Type B pancreatic cell (in vitro differentiated cells): ENCODE measurements at places on chromosomes 3 and 15. TPM values are rescaled to one million over a fixed set of nuclear protein-coding genes. Genes with fewer than 3 reads are reported as not detected.

Gene SNX4
- total RNA-seq: 34.6 and 36.5 TPM in 2 replicates

Gene NR2E3
- 0.38 and 0.94 TPM in 2 replicates for total RNA-seq

Gene GOLGA6A
- total RNA-seq: not detected in 2 replicates

Gene ONECUT1
- total RNA-seq: 11.0 and 11.1 TPM in 2 replicates

Gene CMC1
- total RNA-seq: 15.7 and 18.2 TPM in 2 replicates

Gene ZPLD1
- total RNA-seq: 1.5 and 10.0 TPM in 2 replicates

Gene TYRO3
- total RNA-seq: 43.0 and 44.1 TPM in 2 replicates

Gene A4GNT
- 0.34 TPM in 1 of 2 replicates, not detected in the other for total RNA-seq

DNA sequence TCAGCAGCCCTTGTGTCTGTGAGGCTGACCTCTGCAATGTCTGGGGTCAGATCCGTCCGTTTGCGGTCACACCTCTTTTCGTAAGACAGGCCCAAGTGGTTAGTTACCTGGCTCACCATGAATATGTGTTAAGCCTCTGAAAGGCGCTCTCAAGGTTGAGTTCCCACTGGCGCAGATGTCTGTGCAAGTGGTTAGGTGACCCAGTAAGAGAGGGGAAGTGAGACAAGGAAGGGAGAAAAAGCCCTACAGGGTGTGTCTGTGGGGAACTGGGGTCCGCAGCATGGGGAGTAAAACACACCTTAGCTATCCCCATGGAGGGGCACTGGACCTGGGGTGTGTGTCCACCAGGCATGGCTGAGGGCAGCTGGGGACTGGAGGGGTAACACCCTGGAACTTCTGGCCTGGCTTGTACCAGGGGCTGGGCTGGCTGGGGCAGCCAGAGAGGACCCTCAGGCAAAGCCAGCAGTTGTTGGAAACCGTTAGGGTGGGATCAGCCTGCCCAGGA is 391.6 kb upstream of the PROK2 start:
- no peak overlapping the region for H3K27ac ChIP-seq
- DNase-seq: no peak

- no peaks in the 10 kb centered on the region for H3K27me3 ChIP-seq
- no peak overlapping the region for H3K27ac ChIP-seq
- H3K36me3 ChIP-seq: peaks cover 5% of the 10 kb centered on the region
- no peak for DNase-seq
Measured at GRCh38 chr3:23258110-23258509, 55.0 kb downstream of the UBE2E2 start.

GRCh38 chr3:143245692-143246091 is 126.1 kb downstream of the CHST2 start:
- H3K27ac ChIP-seq: no peak overlapping the region
- no peak overlapping the region for H3K4me3 ChIP-seq
- H3K27me3 ChIP-seq: no peaks in the 10 kb centered on the region
- no peaks in the 10 kb centered on the region for H3K36me3 ChIP-seq

DNA sequence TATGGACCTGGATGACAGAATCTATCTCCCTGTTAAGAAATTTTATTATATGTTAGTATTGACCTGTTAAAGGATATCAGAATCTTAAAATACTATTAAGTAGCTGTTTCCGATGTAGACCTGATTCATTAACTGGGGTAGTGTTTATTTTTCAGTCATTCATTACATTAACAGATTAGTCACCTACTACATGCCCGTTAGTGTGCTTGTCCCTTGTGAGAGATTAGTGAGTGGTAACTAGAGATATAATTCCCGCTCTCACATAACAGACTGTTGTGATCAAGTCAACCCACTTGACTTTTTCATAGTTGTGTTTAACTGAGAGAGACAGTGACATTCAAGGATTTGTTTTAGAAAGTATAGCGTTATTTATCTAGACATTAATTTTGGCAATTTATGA is 166.8 kb downstream of the TCF12 start:
- no peak overlapping the region for H3K27ac ChIP-seq
- peaks cover 27% of the 10 kb centered on the region for H3K4me1 ChIP-seq
- H3K4me3 ChIP-seq: no peak overlapping the region
- no peak for DNase-seq
- no peaks in the 10 kb centered on the region for H3K27me3 ChIP-seq

DNA sequence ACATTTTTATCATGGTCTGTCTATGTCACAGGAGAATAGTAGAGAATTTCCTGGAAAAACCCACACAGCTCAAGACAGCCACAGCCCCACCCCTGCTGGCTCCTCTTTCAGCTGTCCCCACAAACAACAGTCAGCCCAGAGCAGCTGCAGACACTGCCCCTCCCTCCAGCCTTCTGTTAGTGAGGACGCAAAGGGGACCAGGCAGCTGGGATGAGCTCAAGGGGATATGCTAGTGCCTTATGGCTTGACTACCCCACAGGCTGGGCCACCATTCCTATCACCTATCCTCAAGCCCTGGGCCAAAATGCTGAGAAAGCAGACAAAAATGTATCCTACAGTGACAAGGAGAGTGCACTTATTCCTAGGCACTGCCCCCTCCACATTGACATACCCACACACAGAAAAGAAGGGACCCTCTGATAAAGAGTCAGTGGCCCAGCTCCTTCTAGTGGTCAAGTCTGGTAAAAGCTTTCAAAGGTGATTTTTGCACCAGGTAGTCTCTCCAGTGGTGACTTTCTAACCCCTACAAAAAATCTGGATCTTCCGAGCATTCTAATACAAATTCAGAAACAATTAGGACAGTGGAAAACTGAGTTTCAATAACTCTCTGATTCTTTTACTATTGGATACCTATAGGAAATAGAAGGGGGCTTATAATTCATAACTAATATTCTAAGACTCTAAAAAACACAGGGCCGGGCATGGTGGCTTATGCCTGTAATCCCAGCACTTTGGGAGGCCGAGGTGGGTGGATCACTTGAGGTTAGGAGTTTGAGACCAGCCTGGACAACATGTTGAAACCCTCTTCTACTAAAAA is 3.0 kb upstream of the MAP1A start:
- no peak overlapping the region for H3K27ac ChIP-seq
- H3K27me3 ChIP-seq: peaks cover 6% of the 10 kb centered on the region
- DNase-seq: no peak

DNA sequence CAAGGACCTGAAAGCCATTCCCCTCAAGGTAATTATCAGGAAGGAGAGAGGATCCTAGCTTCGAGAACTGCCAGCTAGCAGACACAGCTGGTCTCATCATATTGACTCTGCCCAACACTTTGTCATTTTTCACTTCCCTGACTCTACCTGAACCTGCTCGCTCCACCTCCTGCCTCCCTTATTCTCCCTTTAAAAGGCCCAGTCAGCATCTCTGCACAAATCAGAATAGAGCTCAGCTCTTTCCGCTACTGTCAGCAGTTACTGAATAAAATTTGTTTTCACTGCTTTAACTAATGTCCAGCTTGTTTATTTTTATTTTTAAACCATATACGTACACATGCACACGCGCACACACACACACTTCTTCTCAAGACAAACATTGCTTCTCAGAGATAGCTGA is 57.2 kb upstream of the MCF2L2 start:
- H3K4me1 ChIP-seq: peaks cover 42% of the 10 kb centered on the region
- peak overlapping the region; percentile 70 for H3K27ac ChIP-seq
- DNase-seq: no peak
- no peaks in the 10 kb centered on the region for H3K36me3 ChIP-seq
- H3K4me3 ChIP-seq: no peak overlapping the region
- no peaks in the 10 kb centered on the region for H3K27me3 ChIP-seq

- H3K36me3 ChIP-seq: peaks cover 7% of the 10 kb centered on the region
- H3K27ac ChIP-seq: no peak overlapping the region
- no peak for DNase-seq
- H3K4me1 ChIP-seq: peaks cover 15% of the 10 kb centered on the region
- no peak overlapping the region for H3K4me3 ChIP-seq
- H3K27me3 ChIP-seq: no peaks in the 10 kb centered on the region
Measured at GRCh38 chr3:14407203-14407602, 4.8 kb downstream of the SLC6A6 start.

DNA sequence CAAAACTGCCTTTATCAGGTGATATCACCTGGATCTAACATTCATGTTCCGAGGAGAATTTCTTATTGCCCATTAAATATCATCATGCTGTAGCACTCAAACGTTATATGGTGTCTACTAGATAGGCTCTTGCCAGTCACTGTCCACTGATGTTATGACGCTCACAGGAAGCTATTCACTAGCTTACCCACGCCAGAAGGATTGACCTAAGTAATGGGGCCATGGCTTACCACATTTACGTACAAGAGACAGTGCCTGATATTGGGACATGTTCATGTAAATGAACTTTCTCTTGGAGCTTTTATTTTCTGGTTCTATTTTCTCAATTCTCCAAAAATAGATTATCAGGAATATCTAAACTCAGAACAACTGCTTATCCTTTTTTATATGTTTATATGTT is 91.7 kb upstream of the NAALADL2 start:
- H3K4me3 ChIP-seq: no peak overlapping the region
- no peaks in the 10 kb centered on the region for H3K36me3 ChIP-seq
- H3K27ac ChIP-seq: no peak overlapping the region

DNA sequence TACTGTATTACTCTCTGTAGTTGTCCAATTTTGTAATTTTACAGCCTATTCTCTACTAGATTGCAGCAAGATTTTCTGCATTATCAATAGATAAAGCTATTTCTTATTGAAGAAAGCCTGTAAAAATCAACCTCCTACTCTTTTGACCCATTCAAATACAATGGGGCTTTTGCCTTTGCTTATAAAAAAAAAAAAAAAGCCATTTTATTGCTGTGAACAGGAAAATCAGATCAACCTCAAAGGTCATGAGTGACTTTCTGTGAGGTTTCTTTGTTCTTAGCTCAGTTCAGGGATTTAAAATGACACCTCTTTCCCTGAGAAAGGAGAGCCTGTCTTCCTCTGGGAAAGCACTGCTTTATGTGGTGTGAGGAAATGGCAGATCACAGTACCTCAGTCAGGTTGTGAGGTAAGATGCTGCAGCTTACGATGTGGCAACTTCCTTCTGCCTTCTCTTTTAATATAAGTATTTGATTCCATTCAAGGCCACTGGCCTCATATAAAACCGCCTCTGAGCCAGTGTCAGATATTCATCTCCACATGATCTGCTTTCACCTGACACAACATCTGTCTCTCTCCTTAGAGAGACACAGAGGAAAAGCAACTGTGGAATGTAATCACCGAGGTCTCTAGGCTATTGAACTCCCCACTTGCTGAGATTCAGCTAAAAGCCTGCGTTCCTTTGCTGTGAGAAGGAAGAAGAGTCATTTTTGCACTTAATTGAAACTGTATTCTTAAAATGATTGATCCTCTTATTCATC is 161.5 kb upstream of the MB21D2 start:
- H3K27ac ChIP-seq: no peak overlapping the region
- DNase-seq: no peak
- H3K36me3 ChIP-seq: no peaks in the 10 kb centered on the region

DNA sequence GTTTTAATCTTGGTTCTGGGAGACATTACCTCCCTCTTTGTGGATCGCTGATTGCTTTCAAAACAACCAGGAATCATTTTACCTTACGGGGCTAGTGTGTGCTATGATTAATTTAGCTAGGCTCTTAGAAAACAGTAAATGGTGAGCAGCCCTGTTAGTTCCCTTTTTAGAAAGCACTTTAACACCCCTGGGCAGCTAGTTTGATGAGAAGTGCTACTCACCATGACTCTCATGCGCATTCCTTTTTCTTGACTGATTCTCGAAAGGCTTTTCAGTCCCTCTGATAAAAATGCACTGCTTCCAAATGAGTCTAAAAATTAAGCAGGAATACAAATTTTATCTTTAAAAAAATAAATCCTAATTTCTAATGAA is 75.3 kb upstream of the LEKR1 start:
- H3K4me3 ChIP-seq: no peak overlapping the region
- peak overlapping the region; percentile 54 for H3K27ac ChIP-seq
- H3K36me3 ChIP-seq: no peaks in the 10 kb centered on the region
- peaks cover 33% of the 10 kb centered on the region for H3K4me1 ChIP-seq
- H3K27me3 ChIP-seq: peaks cover 3% of the 10 kb centered on the region

DNA sequence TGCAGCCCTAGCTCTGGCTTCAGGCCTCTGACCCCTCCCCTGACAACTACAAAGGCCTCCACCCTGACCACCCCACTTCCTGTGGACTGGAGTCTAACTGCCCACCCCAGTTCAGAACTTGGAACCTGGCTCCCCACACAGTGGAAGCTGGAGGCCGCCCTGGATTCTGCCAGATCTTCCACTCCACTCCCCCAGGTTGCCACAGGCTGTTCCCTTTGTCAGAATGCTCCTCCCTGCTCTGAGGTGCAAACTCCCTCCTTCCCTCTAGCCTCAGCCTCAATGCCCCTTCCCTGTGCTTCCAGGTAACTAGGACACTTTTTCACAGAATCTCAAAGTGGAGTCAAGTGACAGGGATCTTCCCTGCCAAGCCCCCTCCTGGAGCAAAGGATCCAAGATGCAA is 62.8 kb upstream of the TMEM115 start:
- no peaks in the 10 kb centered on the region for H3K27me3 ChIP-seq
- DNase-seq: no peak
- H3K27ac ChIP-seq: no peak overlapping the region
- no peak overlapping the region for H3K4me3 ChIP-seq
- H3K4me1 ChIP-seq: peaks cover 10% of the 10 kb centered on the region
- no peaks in the 10 kb centered on the region for H3K36me3 ChIP-seq

- no peak for DNase-seq
- no peak overlapping the region for H3K4me3 ChIP-seq
- no peaks in the 10 kb centered on the region for H3K27me3 ChIP-seq
- H3K36me3 ChIP-seq: no peaks in the 10 kb centered on the region
- H3K4me1 ChIP-seq: peaks cover 20% of the 10 kb centered on the region
- H3K27ac ChIP-seq: no peak overlapping the region
Measured at GRCh38 chr3:123618768-123619484, 34.1 kb upstream of the HACD2 start.

GRCh38 chr15:28100516-28101195 is 1.5 kb upstream of the OCA2 start:
- H3K27me3 ChIP-seq: peaks cover 77% of the 10 kb centered on the region
- peak overlapping the region; percentile 65 for H3K4me3 ChIP-seq
- peaks cover 3% of the 10 kb centered on the region for H3K36me3 ChIP-seq
- no peak overlapping the region for H3K27ac ChIP-seq

DNA sequence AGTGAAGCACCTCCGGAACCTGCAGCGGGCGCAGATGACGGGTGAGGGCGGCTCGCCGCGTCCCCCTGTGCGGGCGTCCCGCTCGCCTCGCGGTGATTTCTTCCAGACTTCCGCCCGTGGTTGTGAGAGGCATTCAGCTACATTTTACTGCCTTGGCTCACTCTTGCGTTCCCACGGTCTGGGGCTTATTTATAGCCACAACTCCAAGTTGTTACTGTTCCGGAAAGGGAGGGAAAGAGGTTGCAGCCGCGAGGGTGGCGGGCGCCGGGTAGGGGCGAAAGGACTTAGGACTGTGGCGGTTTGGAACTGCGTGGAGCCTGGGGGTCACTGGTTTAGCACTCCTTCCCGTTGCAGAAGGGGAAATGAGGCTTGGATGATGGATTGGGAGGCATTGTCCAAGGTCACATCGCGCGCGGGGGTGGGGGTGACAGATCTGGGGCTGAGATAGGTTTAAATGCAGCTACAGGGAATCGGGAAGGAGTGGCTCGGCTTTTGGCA is 1.1 kb downstream of the HES1 start:
- H3K4me3 ChIP-seq: peak overlapping the region; percentile 97
- peaks cover 23% of the 10 kb centered on the region for H3K36me3 ChIP-seq
- peaks cover 7% of the 10 kb centered on the region for H3K27me3 ChIP-seq
- peak overlapping the region; percentile 96 for H3K27ac ChIP-seq
- DNase-seq: peak; percentile 80
